ENCODE measurements at places on chromosomes 16 and 17.

GRCh38 chr16:7914748-7915147, 582.1 kb downstream of the RBFOX1 start:
- no peak for DNase-seq

DNA sequence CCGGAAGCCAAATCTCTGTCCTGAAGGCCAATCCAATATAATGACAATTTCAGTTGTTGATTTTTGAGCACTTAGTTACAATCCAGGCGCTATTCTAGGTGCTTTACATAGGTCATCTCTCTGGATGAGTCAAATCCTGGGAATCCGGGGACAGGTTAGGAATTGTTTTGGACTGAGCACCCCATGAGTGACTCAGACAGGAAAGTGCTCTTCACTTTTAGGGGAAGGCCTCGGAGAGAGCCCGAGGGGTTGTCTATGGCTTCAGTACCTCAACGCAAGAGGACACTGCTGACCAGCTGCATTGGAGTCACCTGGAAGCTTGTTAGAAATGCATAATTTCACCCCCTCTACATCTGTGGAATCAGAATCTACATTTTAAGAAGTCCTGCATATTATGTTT, 108.8 kb downstream of the IRX5 start:
- DNase-seq = no peak

DNA sequence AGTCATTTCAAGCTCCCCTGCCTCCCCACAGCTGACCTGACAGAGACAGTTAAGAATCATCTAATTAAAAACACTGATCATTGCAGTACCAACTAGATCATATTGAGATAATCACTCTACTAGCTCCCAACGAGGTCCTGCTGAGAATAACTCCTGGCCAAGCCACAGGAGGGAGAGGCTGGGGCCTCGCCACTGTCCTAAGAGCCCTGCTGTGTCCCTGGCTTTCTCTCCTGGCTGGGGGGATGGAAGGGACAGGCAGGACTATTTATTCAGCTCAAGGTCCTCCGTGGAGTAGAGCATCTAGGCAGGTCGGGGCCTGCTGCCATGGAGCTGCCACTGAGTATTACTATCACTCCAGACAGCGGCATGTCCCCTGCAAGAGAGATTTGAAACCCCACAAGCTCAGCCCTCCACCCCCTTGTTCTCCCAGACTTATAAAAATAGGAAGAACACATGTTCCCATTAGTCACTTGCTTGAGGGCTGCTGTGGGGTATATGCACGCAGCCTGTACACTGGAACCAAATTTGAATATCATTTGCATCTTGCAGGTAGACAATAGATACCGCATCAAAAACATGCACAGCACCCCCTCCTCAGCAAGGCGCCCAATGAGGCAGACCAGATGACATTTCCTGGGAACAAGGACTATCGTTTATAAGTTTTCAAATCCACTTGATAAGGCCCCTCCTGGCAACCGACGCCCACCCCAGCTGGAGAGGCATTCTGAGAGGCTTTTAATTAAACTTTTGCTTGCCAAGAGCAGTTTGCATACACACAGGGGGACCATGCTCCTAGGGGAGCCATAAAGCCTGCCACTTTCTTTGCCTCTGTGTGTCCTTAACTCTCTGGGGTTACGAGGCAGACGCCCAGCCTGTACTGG, 385.2 kb upstream of the ZFHX3 start:
- no peak for DNase-seq

GRCh38 chr17:1976683-1977064, 48.5 kb downstream of the RTN4RL1 start:
- DNase-seq = no peak

DNA sequence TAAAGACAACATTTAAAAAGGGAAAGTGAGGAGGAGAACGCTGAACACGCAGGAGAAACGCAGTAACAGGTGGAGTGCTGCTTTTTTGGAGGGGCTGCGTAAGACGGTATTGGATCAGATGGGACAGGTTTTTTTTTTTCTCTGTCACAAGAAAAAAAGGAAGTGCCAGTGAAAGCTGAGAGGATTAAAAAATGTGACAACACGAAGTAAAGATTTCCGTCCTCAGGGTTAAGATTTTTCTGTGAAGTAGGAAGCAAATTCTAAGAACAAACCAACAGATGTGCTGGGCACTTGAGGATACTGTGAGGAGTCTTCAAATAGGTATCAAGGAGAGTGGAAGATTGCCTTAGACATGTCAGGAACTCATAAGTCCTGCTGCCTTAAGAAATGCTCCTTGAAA, 5.8 kb upstream of the ABCA9 start:
- DNase-seq = no peak

- DNase-seq = no peak
Measured at GRCh38 chr16:27377666-27378485, 24.1 kb upstream of the IL21R start.

DNA sequence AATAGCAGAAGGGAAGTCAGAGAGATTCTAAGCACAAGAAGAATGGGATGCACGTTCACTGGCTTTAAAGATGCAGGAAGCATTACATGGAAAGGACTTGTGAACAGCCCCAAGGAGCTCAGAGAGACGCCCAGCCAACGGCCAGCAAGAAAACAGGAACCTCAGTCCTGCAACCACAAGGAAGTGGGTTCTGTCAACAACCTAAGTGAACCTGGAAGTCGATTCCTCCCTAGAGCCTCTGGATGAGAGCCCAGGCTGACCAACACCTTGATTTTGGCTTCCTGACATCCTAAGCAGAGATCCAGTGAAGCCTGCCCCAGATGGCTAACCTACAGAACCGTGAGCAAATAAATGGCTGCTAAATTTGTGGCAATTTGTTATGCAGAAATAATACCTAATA, 24.5 kb downstream of the GPR142 start:
- no peak for DNase-seq

DNA sequence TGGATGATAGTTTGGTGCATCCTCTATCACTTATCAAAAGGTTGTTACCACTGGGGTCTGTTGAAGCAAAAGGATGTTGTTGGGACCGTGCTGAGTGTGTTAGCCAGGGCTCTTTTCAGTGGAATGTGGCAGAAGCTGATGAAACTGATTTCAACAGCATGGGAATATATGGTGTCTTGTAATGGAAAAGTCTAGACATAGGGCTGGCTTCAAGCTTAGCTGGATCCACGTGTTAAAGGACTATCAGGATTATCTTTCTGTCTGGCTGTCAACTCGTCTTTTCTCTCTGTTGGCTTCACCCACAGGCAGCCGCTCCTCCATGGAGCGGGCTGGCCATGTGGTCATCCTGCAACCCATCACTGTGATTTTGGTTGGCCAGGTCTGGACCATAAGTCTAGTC, 8.7 kb downstream of the SNX29 start:
- DNase-seq = no peak

DNA sequence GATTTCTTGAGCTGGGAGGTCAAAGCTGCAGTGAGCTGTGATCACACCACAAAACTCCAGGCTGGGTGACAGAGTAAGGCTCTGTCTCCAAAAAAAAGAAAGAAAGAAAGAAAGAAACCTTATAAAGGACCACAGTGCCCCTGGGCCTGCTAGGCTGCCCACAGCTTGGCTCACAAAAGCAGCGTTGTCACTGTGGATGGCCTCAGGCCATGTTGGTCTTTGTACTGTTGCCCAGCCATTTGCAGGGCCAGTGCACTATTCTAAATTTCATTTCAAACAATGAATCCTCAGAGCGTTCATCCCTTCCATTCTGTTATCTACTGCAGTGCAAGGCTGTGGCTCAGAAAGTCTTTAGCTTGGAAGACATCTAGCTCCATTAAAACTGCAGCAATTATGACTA, 208.4 kb downstream of the SLC39A11 start:
- DNase-seq = no peak

DNA sequence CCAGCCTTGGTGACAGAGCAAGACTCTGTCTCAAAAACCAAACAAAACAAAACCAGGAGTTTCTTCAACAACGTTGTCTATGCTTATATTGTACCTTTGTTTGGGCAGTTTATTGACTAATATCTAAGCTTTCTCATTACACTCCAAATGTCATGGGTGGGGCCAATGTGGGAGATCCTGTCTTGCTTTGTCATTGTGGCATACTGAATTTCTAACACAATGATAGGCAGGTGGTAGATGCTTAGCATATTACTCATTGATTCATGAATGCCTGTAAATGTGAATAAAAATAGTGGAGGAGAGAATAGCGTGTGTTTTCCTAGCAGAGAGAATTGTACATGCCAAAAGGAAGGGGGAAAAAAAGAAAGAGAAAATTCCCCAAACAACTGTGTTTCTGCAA, 802.5 kb upstream of the EEF2KMT start:
- DNase-seq = no peak

- no peak for DNase-seq
Measured at GRCh38 chr17:40493697-40494096, 7.7 kb downstream of the TNS4 start.

- no peak for DNase-seq
Measured at GRCh38 chr17:33864758-33865229, 390.3 kb upstream of the CCL2 start.

- DNase-seq = no peak
Measured at GRCh38 chr16:76780556-76780955, 410.4 kb upstream of the MON1B start.

DNA sequence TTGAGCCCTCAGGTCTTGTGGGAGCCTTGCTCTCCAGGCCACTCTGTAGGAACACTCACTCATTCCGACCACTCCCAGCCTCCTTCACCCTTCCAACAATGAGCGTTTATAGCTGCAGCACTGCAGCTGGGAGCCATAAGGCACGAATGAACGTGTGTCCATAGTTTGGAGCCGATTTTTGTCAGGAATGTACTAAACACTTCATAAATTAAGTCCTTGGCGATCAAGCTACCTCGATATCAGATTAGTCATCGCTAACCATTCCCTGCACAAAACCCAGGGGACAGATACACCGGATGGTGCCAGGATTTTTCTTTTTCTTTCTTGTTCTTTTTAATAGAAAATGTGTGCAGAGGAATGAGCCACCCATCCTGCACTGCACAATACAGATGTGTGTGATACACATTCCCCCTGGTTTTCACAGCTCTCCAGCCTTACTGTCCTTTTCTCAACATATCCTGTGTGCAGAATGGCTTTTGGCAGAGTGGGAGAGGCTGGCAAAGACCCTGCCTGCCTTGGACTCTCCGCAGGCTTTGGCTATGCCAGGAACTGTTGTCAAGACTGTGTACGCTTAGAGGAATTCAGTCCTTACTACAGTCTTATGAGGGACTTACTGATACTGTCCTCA, 68.4 kb upstream of the ELAC2 start:
- no peak for DNase-seq

GRCh38 chr16:15642557-15643047, 352 bp downstream of the MARF1 start:
- DNase-seq = peak; percentile 95

DNA sequence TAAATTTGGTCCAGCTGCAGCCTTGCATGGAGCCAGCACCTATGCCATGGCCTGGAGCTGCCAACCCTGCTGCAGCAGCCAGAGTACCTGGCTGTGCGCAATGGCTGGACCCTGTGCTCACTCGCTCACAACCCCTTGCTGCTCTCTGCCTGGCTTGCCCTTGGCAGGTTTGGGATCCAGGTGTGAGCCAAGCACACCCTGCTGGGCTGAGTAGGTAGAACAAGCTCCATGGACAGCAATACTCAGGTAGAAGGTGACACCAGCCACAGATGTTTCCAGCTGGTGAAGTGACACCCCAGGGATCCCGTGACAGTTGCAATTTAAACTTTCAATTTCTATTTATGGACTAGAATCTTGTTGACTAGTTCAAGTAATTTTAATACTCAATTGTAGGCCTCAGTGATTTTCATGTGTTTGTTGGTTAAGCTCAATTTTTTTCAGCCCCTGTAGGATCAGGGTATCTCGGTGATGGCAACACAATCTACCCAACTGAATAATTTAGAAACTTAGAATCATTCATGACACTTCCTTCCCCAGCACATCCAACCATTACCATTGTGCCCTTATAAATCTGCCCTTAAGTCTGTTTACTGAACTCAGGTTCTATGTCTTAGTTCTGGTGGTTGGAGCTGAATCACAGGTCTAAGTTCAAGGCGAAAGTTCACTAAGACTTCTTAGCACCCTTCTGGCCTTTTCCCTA, 480.0 kb downstream of the PMP22 start:
- DNase-seq = no peak

DNA sequence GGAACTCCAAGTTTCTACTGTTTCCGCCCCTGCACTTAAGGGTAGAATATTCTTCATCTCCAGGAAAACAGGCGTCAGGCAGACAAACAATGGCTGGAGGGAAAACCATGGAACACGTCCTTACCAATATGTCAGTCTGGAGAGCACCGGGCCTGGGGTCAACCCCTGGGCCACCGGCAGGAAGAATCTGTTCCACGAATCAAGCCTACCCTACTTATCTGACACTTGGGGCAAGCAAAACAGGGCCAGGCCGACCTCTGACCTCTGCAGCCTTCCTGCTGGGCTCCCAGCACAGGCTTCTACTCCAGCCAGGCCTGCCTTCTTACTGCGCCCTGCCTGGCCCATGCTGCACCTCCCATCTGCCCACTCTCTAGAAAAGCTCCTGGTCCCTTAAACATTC, 10.1 kb downstream of the VAC14 start:
- DNase-seq = no peak

GRCh38 chr16:56198755-56199114, 7.4 kb downstream of the GNAO1 start:
- no peak for DNase-seq

DNA sequence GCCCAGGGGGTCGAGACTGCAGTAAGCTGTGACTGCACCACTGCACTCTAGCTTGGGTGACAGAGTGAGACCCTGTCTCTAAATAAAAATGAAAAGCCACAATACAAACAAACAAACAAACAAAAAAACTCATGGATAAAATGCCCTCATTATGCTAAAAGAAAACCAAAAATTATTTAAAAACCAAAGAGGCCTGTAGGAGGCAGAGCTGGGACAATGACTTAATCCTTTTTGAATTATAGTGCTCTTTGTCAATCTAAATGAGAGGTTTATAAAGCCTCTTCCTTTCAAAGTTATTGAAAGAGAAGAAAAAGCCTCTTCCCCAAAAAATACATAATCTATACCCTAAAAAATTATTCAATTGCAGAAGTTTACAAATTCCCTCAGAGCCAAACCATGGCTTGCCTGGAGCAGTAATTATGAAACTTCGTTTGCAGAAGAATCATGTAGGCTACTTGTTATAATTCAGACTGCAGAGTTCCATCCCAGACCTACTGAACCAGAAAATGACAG, 18.5 kb downstream of the CRLF3 start:
- DNase-seq = no peak

DNA sequence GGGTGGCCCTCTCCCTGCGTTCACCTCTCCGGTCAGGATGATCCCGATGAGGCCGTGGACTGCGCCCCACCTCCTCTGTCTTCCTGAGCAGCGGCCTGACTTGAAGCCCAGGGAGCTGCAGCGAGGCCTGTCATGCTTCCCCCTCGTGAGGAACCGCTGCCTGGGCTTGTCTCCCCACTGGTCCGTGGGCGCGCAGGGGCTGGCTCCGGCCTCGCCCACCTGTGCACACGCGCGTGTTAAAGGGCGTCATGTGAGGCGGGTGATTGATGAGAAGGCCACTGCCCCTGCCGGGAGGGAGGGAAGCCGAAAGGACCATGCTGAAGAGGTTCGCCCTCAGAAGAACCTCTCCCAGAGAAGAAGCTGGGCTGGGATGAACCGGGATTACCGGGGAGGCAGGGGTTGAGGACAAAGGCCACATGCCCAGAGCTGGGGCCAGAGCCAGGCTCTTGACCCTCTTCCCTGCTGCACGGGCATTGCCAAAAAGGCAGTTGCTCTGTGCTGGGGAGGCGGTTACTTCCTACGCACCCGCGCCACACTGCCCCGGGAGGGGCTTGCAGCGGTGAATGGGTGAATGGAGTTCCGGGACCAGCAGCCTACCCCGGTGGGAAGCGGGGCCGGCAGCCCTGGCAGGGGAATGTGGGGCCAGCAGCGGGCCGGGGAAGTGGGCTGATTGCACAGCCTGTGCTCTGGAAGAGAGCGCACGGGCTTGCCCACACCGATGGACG, 85.9 kb upstream of the GSE1 start:
- no peak for DNase-seq

- DNase-seq = no peak
Measured at GRCh38 chr17:58341861-58342475, 10.0 kb downstream of the SUPT4H1 start.

All from NCI-H510A treated with DMSO at 0.1 percent for 48 hours (cell line).